ENCODE measurements at places on chromosomes 2 and 18.

- no peaks in the 10 kb centered on the region for H3K4me1 ChIP-seq
- DNase-seq: no peak
- no peaks in the 10 kb centered on the region for H3K36me3 ChIP-seq
Observed at GRCh38 chr2:211901226-211901846, 637.3 kb downstream of the ERBB4 start.

DNA sequence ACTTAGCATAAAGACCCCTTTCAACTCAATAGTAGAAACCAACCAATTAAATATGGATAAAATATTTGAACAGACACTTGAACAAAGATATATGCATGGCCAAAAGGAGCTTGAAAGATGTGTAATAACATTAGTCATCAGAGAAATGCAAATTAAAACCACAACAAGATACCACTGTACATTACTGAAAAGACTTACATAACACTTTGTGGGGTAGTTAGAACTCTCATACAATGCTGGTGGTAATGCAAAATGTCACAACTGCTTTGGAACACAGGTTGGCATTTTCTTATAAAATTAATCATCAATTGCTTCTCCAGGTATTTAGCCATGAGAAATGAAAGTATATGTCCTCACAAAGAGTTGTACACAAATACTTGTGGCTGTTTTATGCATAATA, 60.7 kb downstream of the TTC27 start:
- H3K27ac ChIP-seq: no peak overlapping the region
- H3K27me3 ChIP-seq: no peaks in the 10 kb centered on the region
- H3K4me3 ChIP-seq: no peak overlapping the region
- no peak for DNase-seq
- peaks cover 6% of the 10 kb centered on the region for H3K36me3 ChIP-seq
- H3K4me1 ChIP-seq: no peaks in the 10 kb centered on the region

- no peak for DNase-seq
- no peaks in the 10 kb centered on the region for H3K4me1 ChIP-seq
- H3K27ac ChIP-seq: no peak overlapping the region
- H3K36me3 ChIP-seq: no peaks in the 10 kb centered on the region
- no peaks in the 10 kb centered on the region for H3K27me3 ChIP-seq
- H3K4me3 ChIP-seq: no peak overlapping the region
Observed at GRCh38 chr2:37904993-37905392, 20.1 kb upstream of the RMDN2 start.

DNA sequence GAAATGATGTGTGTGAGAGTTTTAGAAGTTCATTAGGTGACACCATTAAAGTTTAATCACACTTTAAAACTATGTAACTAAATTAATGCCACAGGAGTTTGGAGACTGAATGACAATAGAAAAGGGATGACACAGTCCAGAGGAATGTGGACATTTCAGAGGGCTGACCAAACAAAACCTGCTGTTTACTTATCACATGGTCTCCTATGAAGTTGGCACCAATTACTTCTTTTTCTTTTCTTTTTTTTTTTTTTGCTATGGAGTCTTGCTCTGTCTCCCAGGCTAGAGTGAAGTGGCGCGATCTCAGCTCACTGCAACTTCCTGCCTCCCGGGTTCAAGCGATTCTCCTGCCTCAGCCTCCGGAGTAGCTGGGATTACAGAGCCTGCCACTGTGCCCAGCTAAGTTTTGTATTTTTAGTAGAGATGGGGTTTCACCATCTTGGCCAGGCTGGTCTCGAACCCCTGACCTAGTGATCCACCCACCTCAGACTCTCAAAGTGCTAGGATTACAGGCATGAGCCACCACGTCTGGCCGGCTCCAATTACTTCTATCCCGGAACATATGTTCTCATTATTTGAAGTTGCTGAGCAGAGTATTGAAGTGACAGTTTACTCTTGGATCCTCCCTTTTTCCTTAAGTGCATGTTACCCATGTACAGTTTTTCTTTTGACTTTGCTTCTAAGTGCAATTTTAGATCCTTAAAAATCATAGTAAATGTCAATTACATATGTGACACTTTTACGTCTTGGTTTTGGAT, 4.3 kb downstream of the AGPS start:
- H3K4me1 ChIP-seq: peaks cover 18% of the 10 kb centered on the region
- no peak overlapping the region for H3K4me3 ChIP-seq
- no peak for DNase-seq
- no peaks in the 10 kb centered on the region for H3K27me3 ChIP-seq
- H3K27ac ChIP-seq: no peak overlapping the region

GRCh38 chr18:66638856-66639629, 35.2 kb upstream of the CDH19 start:
- H3K36me3 ChIP-seq: no peaks in the 10 kb centered on the region
- H3K4me3 ChIP-seq: no peak overlapping the region
- no peaks in the 10 kb centered on the region for H3K4me1 ChIP-seq
- no peaks in the 10 kb centered on the region for H3K27me3 ChIP-seq
- no peak overlapping the region for H3K27ac ChIP-seq
- DNase-seq: no peak

- no peak overlapping the region for H3K4me3 ChIP-seq
- no peak for DNase-seq
- no peaks in the 10 kb centered on the region for H3K27me3 ChIP-seq
Observed at GRCh38 chr18:59861963-59862819, 37.6 kb upstream of the PMAIP1 start.
